ENCODE measurements at places on chromosomes 7 and 10.

GRCh38 chr10:97782455-97783228 is 10.8 kb upstream of the SFRP5 start:
- DNase-seq: no peak

DNA sequence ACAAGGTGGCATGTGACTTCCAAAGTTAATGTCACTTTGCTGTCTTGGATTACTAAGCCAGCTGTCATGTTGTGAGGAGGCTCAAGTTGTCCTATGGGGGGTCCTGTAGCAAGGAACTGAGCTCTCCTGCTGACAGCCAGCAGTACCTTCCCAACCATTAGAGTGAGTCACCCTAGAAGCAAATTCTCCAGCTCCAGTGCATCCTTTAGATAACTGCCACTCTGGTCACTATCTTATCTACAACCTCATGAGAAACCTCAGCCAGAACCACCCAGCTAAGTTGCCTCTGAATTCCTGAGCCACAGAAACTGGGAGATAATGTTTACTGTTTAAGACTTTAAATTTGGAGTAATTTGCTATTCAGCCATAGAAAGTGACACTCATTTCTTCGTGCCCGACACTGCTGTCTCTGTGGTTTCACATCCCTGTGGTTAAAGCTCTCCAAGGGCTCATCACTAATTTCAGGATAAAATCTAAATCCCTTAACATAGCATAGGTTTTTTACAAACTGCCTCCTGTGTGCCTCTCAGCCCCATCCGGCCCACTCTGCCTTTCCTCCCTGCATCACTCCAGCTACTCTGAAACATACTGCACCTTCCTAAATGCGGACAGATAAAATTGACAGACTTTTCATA is 83.5 kb downstream of the PRR15 start:
- DNase-seq: no peak

- no peak for DNase-seq
These were observed 135.9 kb upstream of the ASAH2 start for GRCh38 chr10:50387007-50387731.

- no peak for DNase-seq
These were observed 424.0 kb downstream of the PLXNA4 start for GRCh38 chr7:132152131-132152889.

DNA sequence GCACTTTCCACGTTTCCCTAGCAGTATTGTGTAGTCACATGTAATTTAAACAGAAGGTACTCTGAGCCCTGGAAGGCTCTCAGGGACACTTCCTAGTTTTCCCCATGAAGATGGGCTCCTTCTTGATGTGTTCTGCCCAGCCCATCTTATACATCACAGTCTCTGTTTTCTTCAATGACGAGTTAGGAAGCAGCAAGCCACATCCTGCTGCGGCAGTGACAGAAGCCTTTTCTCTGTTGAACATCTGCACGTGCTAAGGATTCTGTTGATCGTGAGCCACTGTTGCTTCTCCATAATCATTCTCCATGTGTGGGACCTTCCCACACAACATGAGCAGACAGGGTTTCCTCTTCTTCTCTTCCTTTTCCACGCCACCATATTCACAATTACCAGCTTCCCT is 298.0 kb upstream of the IMMP2L start:
- DNase-seq: no peak

DNA sequence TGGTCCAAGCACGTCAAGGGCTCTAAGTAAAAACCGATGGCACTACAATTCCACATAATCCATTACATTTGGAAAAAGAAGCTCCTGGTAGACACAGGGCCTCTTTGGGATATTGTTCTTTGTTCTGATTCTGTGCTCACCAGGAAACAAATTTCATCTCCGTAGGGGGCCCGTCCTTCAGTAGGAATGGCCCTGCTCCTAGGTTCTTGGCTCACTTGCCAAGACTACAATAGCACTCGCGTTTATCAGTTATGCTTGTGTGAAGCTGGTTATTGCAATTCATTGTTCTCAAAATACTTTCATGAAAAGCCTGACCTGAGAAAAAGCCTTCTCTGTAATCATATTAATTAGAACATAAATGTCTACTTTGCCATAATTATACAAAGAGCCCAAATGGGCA is 10.3 kb upstream of the ZC3HAV1L start:
- DNase-seq: no peak

GRCh38 chr10:77689339-77689738 is 51.7 kb upstream of the KCNMA1 start:
- DNase-seq: no peak

DNA sequence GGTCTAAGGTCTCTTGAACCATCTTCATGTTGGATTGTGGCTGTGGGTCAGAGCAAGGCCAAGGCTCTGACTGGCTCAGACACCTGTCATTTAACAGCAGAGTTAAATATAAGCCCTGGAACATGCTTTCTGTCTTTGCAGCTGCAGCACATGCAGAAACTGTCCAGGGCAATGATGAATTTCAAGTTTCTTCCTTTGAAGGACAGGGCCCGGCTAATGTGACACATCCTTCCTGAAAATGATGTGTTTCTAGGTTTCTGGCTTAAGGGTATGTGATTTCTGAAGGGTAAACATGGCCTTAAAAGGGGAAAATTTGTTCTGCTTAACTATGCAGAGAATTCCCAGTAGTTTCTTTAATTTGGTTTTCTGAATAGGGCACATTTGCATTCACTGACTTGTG is 34.0 kb upstream of the SLC35B4 start:
- no peak for DNase-seq

- no peak for DNase-seq
These were observed 103.1 kb downstream of the INHBA start for GRCh38 chr7:41599760-41600159.

GRCh38 chr10:122239578-122240257 is 31.4 kb upstream of the BTBD16 start:
- DNase-seq: no peak

- no peak for DNase-seq
These were observed 55.2 kb downstream of the CDK6 start for GRCh38 chr7:92781117-92781720.

Data from stimulated activated CD8-positive, alpha-beta memory T cell treated with anti-CD3 and anti-CD28 coated beads, Interleukin-12 subunit alpha, Interleukin-12 subunit beta, amount 100 ng/mL, for 4 hours (primary cell).